ENCODE measurements at places on chromosomes 4 and X.

DNA sequence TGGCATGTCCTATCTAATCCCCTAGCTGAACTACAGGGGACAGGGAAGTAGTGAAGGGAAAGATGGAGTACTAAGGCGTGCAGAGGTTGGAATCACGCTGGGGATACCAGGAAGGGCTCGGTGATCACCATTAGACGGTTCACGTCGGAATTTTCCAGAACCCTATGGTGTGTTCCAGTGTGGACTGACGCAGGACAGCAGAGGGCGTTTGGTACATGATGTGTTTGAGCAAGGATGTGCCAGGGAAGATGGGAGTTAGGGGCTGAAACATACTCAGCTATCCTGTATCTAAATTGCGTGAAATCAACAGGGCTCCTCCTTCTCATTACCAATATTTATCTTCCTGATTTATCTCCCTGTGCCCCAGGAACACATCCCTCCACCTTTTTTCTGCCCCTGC, 33.7 kb downstream of the PRPS2 start:
- no peak for DNase-seq

DNA sequence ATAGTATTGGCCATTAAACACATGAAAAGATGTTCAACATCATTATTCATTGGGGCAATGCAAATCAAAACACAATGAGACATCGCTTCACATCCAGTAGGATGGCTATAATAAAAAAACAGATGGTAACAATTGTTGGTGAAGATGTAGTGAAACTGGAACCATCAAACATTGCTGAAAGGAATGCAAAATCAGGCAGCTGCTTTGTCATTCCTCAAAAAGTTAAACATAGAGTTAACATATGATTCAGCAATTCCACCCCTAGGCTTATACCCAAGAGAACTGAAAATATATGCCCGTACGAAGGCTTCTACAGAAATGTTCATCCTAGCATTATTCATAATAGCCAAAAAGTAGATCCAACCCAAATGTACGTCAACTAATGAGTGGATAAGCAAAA, 144.0 kb upstream of the NAP1L5 start:
- no peak for DNase-seq

DNA sequence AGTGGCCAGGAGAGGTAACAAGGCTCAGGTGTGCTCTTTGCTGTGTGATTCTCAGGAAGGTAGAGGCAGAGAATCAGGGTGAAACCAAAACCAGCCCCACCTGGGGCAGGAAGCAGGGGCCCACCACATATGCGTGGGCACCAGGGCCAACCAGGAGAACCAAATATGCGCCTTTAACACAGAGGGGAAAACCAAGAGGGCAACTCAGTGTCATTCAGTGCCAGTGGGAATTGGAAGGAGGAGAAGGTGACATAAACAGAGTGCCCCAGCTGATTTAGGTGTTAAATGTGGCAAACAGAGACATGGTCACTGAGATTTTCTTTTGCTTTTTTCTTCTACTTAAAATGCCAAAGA, 106.8 kb upstream of the MAMLD1 start:
- peak; percentile 37 for DNase-seq

- DNase-seq, result no peak
Measured at GRCh38 chr4:78671903-78672815, 104.0 kb upstream of the BMP2K start.

- no peak for DNase-seq
Measured at GRCh38 chrX:72306851-72307645, 1.3 kb upstream of the CITED1 start.

- no peak for DNase-seq
Measured at GRCh38 chr4:121375262-121375661, 5.6 kb downstream of the QRFPR start.

DNA sequence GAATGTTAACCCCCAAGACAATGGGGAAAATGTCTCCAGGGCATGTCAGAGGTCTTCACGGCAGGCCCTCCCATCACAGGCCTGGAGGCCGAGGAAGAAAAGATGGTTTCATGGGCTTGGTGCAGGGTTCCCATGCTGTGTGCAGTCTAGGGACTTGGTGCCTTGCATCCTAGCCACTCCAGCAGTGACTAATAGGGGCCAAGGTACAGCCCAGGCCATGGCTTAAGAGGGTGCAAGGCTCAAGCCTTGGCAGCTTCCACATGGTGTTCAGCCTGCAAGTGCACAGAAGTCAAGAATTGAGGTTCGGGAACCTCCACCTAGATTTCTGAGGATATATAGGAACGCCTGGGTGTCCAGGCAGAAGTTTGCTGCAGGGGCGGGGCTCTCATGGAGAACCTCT, 50.6 kb downstream of the BMP3 start:
- DNase-seq, result no peak

DNA sequence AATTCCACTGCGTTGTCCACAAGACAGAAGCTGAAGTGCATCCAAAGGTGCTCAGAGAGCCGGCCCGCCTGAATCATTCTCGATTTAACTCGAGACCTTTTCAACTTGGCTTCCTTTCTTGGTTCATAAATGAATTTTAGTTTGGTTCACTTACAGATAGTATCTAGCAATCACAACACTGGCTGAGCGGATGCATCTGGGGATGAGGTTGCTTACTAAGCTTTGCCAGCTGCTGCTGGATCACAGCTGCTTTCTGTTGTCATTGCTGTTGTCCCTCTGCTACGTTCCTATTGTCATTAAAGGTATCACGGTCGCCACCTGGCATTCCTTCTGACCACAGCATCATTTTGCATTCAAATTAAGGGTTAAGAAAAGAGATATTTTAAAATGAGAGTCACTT, 115.5 kb downstream of the NFKB1 start:
- no peak for DNase-seq

DNA sequence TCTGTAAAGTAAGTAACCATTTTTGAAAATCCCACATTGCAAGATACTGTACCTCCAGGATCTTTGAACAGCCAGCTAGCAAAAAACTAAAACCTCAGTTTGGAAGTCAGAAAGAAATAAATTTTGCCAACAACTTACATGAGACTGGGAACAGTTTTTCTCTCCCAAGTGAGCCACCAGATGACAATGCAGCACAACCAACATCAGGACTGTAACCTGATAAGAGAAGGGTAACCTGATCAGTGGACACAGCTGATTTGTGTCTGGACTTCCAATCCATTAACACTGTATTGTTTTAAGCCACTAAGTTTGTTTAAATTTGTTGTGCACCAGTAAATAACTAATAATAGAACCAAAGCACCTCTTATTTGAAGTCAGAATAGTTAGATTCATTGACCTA, 923.3 kb downstream of the FAT4 start:
- no peak for DNase-seq

DNA sequence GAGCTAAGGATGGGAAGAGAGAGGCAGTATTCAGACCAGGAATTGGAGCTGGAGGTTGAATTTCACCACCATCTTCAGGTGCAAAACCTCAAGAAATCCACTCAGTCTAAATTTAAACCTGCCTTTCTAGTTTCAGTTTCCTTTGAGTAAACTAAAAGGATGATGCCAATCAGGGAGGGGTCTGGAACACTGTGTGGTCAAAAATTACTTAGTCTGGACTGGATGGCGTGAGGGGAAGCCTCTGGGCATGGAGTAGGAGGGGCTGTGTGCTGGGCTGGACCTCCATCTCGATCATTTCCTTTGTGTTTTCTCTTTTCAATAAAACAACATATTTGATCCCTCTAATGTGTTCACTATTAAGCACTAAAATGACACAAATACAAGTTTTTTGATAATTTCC, 120.1 kb downstream of the GC start:
- DNase-seq, result no peak

DNA sequence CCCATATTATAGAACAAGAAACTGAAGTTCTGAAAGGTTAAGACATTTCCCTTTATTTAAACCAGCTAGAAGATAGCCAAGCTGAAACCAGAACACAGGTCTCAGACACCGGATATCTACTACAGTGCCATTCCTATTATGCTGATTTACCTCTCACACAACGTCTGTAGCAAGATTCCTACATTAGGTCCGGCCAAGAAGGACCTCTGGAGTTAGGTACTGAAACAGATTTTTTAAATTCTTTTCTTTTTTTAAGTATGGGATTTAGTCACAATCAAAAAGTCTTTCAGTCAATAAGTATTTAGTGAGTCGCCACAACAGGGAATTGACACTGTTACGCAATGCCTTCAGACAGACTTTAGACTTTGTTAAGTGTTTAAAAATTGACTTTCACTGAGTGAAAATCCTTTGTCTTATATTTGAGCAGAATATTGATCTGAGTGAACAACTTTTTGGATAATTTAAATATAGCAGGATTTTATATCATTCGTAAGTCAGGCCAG, 26.5 kb upstream of the SPANXN4 start:
- DNase-seq, result no peak

DNA sequence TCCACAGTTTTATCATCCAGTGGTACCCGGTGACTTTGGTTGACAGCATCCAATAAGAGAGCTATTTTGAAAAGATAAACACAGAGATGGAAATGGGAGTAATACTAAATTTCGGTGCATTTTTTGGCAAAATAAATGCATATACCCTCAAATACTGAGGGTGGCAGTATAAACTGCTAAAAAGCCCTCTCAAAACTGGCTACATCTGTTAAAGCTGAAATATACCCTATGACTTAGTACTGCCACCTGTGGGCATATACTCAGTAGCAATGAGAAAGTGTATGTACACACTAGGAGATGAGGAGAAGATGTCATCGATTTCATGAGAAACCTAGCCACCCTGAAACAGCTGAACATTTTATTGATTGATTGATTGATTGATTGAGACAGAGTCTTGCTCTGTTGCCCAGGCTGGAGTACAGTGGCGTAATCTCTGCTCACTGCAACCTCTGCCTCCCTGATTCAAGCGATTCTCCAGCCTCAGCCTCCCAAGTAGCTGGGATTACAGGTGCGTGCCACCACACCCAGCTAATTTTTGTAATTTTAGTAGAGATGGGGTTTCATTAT, 12.2 kb upstream of the TMEM128 start:
- no peak for DNase-seq

DNA sequence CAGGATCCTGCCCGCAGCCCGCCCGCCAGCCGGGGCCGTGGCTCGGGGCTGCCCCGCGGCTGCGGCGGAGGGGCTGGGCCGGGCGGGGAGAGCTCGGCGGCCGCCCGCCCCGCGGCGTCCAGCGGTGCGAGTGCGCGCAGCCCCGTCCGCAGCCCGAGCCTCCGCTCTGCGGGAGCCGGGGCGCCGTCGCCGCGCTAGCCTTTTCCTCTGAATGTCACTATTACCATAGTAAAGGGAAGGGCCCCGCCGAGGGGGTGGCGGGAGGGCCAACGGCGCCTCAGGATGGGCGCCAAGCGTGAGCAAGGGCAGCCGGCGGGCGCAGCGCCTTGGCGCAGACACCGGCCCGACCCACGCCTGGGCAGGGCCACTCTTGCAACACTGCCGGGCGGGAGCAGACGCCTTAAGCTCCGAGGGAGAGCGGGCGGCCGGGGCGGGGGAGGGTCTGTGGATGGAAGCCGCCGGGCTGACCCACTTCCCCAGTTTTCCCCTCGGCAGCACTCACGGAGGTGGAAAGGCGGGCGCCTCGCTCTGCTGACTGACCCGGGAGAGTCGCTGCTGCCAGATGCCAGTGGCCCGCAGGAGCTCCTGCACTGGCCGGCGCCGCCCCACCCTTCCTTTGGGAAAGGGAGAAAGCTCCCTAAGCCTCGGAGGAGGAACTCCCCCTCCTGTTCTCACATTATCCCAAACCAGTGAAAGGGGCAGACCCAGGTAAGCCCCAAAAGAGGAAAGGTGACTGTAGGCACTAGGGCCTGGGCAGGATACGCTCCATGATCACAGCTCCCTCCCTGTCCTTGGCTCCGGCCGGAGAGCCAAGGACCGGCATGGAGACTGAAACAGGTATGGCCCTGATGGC, 329.4 kb downstream of the HNRNPD start:
- peak; percentile 89 for DNase-seq

DNA sequence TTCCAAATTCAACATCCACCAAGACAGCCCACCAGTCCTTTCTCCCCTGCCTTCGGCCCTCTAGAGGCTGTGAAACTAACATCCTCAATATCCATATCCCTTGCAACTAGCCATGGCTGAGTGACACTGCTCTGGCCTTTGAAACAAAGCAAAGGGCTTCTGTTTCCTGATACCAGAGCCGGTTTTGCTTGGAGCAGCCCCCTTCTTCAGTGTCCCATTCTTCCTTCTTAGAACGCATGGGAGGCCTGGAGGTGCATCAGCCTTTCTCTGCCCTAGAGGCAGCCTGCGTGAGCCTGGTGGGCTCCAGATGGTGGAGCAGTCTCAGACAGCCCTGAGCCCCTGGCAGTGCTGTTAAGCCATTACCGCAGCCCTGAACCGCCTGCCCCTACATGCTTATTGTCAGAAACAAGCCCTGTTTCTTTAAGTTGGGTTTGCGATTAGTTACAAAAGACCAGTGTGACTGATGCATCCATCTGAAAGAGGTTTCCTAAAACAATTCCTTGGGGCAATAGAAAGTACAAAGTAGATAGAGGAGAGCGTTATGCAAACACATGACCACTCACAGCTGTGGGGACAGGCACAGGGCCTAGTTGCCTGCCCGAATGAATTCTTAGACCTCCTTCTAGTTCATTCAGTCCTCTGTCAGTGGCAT, 74.1 kb downstream of the EVC start:
- no peak for DNase-seq

DNA sequence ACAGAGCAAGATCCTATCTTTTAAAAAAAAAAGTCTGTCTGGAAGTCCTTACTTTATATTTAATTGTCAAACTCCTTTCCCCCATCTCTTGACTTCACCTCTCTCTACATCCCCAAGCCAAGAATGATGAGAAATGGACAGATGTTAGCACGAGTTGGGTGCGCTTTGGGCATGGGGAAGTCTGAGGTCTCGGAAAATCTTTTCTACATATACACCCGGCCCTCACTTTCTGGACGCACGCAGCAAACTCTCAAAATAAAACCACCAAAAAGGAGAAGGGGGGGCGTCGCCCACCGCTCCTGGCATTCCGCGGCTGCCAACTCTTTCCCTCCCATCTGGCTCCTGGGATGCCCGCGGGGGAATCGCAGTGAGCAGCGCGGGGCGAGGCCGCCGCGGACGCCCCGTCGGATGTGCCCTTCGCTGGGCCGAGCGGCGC, 756 bp downstream of the IGFBP7 start:
- DNase-seq, result no peak

DNA sequence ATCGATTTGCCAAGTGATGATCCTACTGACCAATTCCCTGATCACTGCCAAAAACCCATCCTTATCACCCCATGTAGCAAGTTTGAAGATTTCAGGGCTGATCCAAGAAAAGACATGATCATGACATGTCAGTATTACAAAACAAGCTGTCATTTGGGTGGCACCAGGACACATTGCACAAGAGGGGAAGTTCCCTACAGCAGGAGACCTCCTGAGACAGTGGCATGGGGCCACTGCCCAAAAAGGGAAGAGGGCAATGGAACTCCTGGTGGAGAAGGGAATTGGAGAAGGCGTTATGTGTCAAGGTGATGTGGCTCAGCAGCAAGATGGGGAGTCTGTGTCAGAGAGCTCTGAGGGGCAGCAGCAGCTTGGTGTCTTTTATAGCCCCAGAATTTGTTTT, 43.4 kb downstream of the ZNF182 start:
- no peak for DNase-seq

DNA sequence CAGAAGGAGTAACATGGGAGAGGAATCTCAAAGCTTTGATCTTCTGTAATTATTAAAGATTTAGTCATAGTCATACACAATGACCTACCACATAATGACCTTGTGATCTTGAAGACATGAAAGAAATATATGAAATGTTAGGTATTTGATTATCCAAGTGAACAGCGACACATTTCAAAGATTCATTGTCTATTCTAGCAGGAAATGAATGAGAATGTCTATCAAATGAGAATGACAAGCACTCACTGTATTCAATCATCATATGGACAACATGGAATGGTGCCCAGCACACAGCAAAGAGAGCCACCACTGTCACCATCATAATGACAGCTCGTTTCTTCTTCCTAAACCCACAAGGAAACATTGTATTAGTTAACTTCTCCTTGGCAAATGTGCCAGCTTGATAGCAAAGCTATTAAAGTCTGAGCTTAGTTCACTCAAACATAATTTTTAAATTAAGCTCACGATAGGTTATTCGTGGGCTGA, 50.6 kb downstream of the QRFPR start:
- no peak for DNase-seq
